Activated T-helper 1 cell treated with anti-CD3 and anti-CD28 coated beads, Interleukin-2, amount 50 U/mL, for 16 hours (primary cell): ENCODE measurements at places on chromosomes 7 and 10.

DNA sequence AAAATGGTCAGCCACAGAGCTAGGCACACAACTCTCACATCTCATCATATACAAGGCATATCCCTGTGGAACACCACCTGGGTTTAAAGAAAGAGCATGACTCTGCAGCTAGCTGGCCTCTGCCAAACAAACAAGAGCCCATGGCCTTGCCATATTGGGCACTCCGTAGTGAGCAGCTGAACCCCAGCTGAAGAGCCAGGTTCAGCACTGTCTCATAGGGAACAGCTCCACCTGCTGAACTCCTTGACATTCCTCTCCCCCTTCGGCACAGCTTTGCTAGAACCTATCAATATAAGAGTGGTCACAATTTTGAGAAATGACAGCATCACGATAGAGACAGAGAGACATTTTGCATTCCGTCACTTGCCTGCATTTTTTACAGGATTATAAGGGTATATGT is 20.0 kb downstream of the SORCS1 start:
- no peak for DNase-seq

GRCh38 chr10:62657244-62657835 is 147.2 kb upstream of the ADO start:
- no peak for DNase-seq

- DNase-seq, result no peak
Measured at GRCh38 chr10:66838656-66839055, 87.2 kb upstream of the LRRTM3 start.

- no peak for DNase-seq
Measured at GRCh38 chr7:68121655-68122054, 1125.0 kb downstream of the TYW1 start.

DNA sequence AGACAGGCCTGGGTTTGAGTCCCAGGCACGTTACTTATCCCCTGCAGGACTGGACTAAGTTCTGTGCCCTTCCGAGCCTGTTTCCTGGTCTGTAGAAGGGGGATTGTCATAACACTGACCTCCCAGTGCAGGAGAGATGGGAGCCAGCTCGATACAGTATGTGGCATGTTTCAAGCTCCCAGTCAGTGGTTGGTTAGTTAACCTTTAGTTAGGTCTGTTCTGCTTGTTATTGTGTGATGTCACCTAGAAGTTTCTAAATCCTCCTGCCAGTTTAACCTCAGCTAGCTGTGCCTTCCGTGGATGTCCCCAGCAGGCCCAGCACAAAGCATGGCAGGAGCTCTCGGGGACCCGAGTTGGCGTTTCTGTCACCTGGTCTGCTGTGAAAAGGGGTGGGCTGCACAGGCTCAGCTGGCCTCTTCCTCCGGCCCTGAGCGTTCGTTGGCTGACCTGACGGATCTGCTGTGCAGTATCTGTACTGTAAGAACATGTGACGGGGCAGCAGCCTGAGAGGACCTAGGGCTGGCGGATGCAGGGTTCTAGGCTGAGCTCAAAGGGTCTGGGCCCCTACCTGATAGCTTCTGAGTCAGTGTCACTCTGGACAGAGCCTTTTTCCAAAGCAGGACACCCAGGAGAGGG is 53.0 kb downstream of the SPOCK2 start:
- no peak for DNase-seq

GRCh38 chr7:132160611-132161532 is 415.4 kb downstream of the PLXNA4 start:
- DNase-seq, result no peak

DNA sequence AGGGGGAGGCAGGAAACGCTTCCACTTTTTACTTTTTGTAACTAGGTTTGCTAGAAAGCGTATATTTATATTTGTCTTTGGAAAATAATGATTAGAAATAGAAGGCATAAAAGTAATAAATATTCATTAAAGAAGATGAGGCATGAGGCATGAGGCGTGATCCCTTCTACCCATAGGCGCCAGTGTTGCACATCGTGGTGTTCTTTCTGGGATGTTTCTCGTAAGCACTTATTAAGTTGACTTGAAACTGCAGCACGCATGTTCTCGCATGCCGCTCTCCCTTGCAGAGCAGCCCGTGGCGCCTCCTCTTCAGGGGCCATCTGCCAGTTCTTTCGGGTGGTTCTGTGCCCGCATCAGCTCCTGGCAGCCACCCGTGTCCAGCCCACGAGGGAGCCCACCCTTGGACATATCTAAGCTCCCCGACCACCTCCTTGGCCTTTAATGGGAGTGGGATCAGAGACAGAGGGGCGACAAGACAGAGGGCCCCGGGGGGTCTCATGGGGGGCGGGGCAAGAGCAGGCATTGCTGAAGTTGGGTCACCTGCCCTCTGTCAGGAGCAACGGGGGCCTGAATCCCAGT is 28.5 kb upstream of the CSGALNACT2 start:
- no peak for DNase-seq

- DNase-seq, result no peak
Measured at GRCh38 chr10:113430634-113431397, 122.0 kb upstream of the HABP2 start.

- DNase-seq, result no peak
Measured at GRCh38 chr7:38310591-38311101, 37.2 kb upstream of the TARP start.

- DNase-seq, result no peak
Measured at GRCh38 chr10:74752371-74753040, 73.9 kb upstream of the KAT6B start.

DNA sequence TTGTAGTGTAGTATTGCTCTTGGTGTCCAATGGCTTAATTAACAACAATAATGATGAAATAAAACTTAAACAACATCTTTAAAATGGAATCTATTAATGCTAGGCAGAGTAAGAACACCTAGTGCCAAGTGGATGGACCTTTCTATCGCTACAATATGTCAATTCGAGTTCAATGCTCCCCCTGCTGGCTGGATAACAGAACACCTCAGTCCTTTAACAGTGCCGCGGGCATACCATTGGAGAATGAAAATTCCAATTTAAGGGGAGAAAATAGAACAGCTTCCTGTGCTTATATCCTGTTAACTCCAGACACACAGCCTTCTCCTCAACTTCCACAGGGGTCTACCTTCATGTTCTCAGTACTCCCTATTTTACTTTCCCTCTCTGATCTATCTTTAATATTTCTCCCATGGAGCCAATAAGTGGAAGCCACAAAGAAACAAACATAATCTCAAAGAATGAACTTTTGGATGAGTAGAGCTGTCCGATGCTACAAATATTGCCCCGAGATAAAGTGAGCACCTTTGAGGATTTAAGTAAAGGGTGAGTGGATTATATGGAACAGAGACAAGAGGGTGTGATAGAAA is 41.4 kb downstream of the COL1A2 start:
- DNase-seq, result no peak

DNA sequence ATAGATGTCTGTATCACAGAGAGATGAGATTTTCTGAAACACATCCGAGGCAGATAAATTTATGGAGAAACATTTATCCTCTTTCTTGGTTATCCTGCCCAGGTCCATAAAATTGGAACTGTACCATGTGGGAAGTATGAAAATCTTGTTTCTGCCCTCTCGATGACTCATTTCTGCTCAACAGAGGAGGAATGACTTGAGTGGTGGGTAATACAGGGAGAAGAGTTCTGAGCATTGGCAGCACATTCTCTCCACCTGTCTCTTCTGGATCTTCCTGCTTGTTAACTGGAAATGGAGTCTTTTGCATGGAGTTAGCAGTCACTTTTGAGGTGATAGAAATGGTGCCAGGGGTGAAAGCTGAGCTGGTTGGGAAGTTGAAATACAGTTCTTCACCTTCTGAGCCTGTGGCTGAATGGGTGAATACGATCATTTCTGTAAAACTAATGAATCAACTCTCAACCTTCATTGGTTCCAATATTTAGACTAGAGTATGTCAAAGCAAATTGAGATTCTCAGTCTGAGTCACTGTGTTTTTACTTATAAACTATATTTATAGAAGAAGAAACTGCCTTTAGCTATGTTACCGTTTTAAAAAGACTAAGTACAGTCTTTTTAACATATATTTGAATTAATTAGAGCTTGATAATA is 945.5 kb downstream of the SORCS3 start:
- DNase-seq, result no peak

DNA sequence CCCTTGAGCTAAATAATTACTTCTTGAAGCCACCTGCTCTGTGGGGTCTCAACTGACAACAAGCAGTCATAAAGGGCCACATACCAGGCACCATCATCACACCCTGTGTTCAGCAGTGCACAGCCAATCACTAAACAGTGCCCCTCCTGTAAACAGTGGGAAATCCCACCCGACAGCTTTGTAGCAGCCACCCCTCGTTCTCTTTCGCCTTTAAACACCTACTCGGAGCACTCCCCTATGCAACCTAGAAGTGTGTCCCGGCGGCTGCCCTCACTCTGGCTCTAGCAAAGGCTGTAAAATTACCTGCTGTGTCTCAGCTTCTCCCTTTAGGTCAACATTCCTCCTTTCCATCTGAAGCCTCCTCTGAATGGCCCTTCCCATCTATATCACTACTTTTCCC is 111.9 kb downstream of the TCERG1L start:
- no peak for DNase-seq

- no peak for DNase-seq
Measured at GRCh38 chr7:650339-651031, 76.0 kb upstream of the DNAAF5 start.

- DNase-seq, result no peak
Measured at GRCh38 chr7:36919738-36920137, 195.4 kb upstream of the AOAH start.

GRCh38 chr7:114148779-114149178 is 230.0 kb upstream of the PPP1R3A start:
- DNase-seq, result no peak

GRCh38 chr10:79249186-79250121 is 97.8 kb upstream of the PPIF start:
- DNase-seq, result no peak

GRCh38 chr10:117537436-117537903 is 5.1 kb upstream of the EMX2 start:
- DNase-seq, result no peak
